ENCODE measurements at places on chromosomes 11 and 22.

GRCh38 chr22:43476341-43476740 lies 64.5 kb downstream of the MPPED1 start:
- no peak for DNase-seq

DNA sequence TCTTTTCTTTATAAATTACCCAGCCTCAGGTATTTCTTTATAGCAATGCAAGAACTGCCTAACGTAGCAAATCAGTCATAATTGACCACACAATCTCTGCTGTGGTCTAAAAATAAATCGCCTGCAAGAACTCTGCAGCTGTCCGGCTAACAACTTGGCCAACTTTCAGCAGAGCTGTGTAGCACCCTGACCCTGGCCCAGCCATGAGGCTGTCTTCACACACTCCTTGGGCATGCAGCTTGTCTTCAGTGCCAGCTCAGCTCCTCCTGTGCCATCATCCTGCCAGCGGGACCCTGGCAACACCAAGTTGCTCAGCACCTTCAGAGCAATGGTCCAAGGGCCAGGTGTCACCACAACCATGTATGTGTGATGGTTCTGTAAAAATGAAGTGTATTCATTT lies 355.6 kb downstream of the OPCML start:
- DNase-seq = no peak

GRCh38 chr11:57359896-57360690 lies 20.9 kb downstream of the PRG3 start:
- DNase-seq = no peak

DNA sequence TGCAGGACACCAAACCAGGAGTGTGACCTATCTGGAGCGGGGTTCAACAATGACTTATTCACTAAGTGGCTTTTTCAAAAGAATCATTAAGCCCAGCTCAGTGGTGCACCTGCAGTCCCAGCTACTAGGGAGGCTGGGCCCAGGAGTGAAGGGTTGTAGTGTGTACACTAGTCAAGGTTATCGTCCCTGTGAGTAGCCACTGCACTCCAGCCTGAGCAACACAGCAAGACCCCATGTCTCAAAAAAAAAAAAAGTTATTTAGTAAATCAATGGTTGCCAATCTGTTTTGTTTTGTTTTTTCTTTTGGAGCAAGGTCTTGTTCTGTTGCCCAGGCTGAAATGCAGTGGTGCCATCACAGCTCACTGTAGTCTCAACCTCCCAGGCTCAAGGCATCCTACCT lies 7.9 kb downstream of the RHOG start:
- no peak for DNase-seq

DNA sequence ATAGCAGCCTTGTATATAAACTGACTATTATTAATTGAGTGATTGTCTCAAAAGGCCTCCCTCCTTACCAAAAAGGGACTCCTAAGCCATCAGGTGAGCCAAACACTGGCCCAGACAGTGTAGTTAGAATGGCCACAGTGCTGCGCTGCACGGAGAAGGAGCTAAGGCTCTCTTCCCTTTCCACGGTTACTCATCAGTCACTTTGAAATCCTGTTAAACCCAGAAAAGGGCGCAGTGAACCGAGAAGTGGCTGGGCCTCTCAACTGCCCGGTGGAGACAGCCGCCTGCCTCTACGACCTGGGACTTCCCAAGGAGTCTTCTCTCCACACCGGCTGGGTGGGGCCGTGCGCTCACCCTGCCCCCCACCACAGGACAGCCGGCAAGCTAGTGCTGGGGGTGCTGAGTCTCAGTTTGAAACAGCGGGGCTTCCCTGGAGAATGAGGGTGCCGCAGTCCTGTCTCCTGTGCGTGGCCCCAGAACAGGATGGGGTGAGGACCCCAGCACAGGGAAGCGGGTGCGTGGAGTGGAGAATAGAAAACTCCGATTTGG lies 1.3 kb downstream of the MYH9 start:
- no peak for DNase-seq

GRCh38 chr11:58845386-58845785 lies 882 bp upstream of the GLYATL2 start:
- no peak for DNase-seq

GRCh38 chr11:19259487-19260345 lies 19.0 kb upstream of the E2F8 start:
- no peak for DNase-seq

DNA sequence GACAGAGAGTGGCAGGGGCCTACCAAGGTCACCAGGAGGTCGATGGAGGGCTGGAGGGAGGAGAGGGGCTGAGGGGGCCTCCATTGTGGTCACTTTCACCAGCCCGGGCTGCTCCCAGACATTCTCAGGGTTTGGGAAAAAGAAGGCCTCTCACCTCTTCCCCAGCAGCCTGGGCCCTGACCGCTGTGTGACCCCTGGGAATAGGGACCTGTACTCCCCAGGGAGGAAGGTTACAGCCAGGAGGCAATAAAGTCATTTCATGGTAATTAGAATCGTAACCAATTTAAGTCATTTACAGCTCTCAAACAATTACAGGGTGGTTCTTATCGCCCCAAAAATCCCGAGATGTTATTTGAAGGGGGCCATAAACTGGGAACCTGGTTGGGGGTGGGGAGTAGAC lies 37.8 kb downstream of the ISX start:
- no peak for DNase-seq

- DNase-seq = no peak
Observed at GRCh38 chr22:44266796-44267760, 45.7 kb downstream of the SHISAL1 start.

DNA sequence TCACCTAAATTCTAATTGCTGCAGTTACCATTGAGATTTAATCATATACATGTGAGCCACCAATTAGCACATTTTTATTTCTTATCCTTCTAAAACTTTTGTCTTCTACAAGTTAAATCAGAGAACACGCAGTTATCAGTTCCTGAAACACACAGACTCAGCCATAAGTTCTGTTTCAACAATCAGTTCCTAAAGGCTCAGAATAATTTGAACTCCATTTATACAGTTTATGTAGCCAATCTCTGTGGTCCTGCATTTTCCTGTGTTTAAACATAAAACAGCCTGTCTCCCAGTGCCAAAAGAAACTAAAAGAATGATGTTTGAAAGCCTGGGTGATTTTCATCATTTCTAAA lies 2.9 kb downstream of the PLAAT3 start:
- no peak for DNase-seq

DNA sequence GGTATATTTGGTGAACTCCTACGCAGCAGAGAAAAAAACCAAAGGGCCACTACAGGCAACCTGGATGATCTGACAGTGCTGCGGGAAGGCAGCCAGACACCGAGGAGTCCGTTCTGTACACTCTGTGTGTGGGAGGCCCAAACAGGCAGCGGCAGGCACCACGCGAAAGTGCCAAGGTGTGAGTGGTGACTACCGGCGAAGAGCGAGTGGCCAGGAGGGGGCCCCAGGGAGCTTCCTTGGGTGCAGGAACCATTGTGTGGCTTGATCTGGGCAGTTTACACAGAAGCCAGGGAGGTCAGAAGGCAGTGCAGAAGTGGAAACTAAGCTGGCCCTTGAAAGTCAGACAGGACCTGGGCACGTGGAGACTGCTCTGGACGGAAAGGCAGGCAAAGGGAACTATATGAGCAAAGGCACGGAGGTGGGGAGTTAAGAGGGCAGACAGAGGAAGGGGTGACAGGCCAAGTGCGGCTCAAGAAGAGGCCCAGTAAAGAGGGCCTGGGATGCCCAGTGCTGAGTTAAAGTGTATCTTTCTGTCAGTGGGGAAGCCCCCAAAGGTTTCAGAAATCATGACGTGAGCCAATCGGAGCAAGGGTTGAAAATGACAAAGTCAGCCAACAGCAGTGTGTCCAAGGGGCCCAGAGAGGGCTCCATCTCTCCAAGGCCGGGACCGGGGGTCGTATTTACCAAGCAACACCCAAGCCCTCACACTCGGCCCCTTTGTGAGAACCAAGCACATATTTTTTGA lies 10.6 kb downstream of the TMEM184B start:
- no peak for DNase-seq

DNA sequence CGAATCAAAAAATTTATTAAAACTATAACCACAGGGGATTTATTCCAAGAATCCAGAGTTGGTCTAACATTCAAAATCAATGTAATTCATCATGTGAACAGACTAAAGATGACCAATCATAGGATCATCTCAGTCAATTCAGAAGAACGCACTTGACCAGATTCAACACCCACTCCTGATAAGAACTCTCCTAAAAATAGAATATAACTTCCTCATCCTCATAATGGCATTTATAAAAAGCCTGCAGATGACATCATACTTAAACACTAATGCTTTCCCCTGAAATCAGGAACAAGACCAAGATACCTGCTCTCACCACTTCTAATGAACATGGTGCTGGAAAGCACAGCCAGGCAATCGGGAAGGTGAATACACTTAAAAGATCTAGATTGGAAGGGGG lies 10.5 kb upstream of the MUC2 start:
- DNase-seq = no peak

DNA sequence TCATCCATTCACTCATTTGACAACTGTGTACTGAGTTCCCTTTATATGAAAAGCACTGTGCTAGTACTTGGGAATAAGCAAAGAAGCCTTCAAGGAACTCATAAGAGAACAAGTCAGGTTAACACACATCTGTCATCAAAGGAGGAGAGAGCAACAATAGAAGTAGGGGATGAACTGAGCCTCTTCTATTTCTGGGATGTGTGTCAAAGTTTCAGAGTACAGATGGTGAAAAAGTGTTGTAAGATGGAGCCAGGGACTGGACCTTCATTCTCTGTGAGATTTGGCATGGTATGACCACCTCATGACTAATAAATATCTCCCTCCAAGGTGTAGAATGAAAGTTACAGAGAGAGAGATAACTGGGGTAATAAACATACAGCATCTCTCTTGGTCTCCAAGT lies 349.8 kb upstream of the PLET1 start:
- no peak for DNase-seq

DNA sequence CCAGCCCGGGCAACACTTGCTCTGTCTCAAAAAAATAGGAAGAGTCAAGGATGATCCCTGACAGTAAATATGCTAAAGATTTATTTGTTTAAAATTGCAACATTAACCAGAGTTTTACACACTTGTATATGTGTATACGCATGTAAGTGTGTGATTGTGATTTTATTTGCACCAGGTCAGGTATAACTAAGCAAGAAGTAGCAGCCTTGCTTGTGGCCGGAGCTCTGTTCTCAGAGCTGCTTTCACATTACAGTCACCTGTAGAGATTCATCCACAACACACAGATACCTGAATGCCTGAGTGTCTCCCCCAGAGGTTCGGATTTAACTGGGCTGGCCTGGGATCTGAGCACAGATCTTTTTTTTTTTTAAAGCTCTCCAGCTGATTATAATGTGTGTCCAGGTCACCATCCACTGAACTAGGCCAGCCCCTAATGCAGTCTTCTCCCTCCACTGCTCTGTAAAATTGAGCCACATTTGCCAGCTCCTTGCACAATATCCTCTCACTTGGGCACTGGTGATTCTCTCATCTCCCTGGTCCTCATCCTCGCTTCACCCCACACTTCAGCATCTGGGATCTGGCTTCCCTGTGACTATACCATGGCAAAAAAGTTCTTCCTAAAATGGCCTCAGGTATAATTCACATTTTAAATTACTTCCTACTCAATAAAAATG lies 48.3 kb downstream of the LIF start:
- no peak for DNase-seq

DNA sequence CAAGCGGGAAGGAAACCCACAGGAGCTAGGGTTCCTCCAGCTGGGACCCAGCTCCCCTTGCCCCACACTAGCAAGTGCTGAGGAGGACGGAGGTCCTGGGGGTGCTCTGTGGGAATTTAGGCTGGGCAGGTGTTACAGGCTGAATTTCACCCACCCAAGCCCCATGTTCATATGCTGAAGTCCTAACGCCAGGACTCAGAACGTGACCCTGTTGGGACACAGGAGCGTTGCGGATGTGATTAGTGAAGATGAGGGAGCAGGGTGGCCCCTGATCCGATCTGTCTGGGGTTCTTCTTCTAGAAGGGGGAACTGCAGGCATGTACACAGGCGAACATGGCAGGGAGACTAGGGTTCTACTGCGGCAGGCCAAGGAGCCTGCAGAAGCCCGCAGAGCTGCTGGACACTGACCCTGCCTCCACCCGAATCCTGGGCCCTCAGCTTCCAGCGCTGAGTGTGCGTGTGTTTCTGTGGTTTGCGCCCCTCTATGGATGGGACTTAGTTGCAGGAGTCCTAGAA lies 103.4 kb upstream of the FGF3 start:
- DNase-seq = no peak

GRCh38 chr11:36743039-36743438 lies 145.0 kb upstream of the RAG2 start:
- no peak for DNase-seq
